Gastrocnemius medialis (tissue), 4 donors: ENCODE measurements at places on chromosomes 3 and 15.

GRCh38 chr3:119619094-119619493 is 21.4 kb downstream of the PLA1A start:
- peak; percentile 32 for DNase-seq
- no peaks in the 10 kb centered on the region for H3K36me3 ChIP-seq
- H3K27ac ChIP-seq: peak overlapping the region; percentile 86
- no peaks in the 10 kb centered on the region for H3K27me3 ChIP-seq

- H3K4me3 ChIP-seq: no peak overlapping the region
- no peak overlapping the region for H3K27ac ChIP-seq
- DNase-seq: no peak
- H3K36me3 ChIP-seq: no peaks in the 10 kb centered on the region
- H3K4me1 ChIP-seq: no peaks in the 10 kb centered on the region
- H3K27me3 ChIP-seq: no peaks in the 10 kb centered on the region
Measured at GRCh38 chr3:157059181-157059580, 100.8 kb downstream of the CCNL1 start.

- H3K27ac ChIP-seq: no peak overlapping the region
- DNase-seq: no peak
- H3K4me3 ChIP-seq: no peak overlapping the region
- no peaks in the 10 kb centered on the region for H3K4me1 ChIP-seq
Measured at GRCh38 chr15:34889476-34889875, 80.1 kb downstream of the AQR start.

GRCh38 chr3:23874359-23875112 is 42.3 kb downstream of the NKIRAS1 start:
- no peak overlapping the region for H3K4me3 ChIP-seq
- H3K27me3 ChIP-seq: no peaks in the 10 kb centered on the region
- H3K27ac ChIP-seq: peak overlapping the region; percentile 49

- H3K27ac ChIP-seq: no peak overlapping the region
- no peak for DNase-seq
- no peaks in the 10 kb centered on the region for H3K36me3 ChIP-seq
- no peaks in the 10 kb centered on the region for H3K27me3 ChIP-seq
Measured at GRCh38 chr3:126750756-126751121, 46.7 kb downstream of the CHCHD6 start.

GRCh38 chr3:195005759-195006510 is 265.0 kb downstream of the XXYLT1 start:
- DNase-seq: no peak
- H3K4me3 ChIP-seq: no peak overlapping the region
- no peaks in the 10 kb centered on the region for H3K27me3 ChIP-seq
- H3K36me3 ChIP-seq: no peaks in the 10 kb centered on the region
- H3K27ac ChIP-seq: no peak overlapping the region

DNA sequence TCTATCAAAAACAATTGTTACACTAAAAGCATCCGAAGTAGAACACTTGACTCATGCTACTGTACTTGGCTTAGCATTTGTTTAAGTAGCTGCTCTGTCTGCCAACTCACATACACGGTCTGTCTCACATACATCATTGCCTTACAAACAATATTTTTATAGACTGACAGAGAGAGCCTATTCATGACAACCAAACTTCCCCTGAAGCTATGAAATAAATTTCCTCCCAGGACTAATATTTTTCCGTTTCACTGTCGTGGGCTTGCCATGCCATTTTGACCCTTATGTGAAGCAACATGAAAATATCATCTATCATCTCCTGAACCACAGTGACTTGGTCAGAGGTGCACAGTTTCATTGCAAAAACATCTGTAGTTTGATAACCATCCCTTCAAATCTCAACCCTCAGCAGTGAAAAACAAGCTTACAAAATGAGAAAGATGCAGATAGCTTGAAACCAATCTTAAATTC is 66.5 kb upstream of the PYGO1 start:
- no peaks in the 10 kb centered on the region for H3K27me3 ChIP-seq
- H3K36me3 ChIP-seq: no peaks in the 10 kb centered on the region
- H3K27ac ChIP-seq: no peak overlapping the region
- no peak for DNase-seq

DNA sequence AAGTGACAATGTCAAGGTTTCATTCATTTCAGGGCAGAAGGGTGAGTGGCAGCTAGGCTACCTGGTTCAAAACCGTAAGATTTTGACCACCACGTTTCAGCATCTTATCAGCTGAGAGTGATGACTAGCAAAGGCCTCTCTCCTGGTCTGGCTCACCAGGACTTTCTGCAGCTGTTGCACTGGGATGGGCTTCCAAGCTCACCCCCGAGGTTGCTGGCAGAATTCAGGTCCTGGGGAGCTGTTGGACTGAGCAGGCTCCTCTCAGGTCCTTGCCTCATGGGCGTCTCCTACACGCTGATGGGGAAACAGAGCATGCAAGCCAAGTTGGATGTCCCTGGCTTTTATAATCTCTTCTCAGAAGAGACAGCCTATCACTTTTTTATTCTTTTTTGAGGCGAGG is 88.8 kb upstream of the RNU6-1 start:
- H3K27me3 ChIP-seq: no peaks in the 10 kb centered on the region
- H3K27ac ChIP-seq: no peak overlapping the region
- no peaks in the 10 kb centered on the region for H3K36me3 ChIP-seq
- H3K4me3 ChIP-seq: no peak overlapping the region
